ENCODE measurements at places on chromosomes 6 and 20. TPM values are rescaled to one million over a fixed set of nuclear protein-coding genes. Genes with fewer than 3 reads are reported as not detected.
A peak's percentile ranks its signal among the peaks of the same experiment; 100 is the strongest.

DNA sequence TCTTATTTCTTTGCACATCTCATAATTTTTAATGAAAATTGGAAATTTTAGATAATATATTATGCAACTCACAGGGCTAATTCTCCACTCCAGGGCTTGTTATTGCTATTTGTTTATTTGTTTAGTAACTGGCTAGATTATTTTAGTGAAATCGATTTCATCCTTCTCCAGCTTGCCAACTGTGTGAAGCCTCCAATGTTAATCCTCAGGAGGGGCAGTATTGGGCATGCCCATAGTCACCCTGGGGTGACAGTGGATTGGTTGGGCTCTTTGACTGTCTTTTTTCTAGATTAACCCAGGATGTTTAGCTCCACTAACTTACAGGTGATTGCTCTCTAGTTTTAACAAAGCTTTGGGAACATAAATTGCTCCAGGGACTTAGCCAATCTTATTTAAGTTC lies 450.1 kb downstream of the BMP2 start:
- H3K4me3 ChIP-seq, result no peak overlapping the region
- H3K36me3 ChIP-seq, result no peaks in the 10 kb centered on the region
- H3K27ac ChIP-seq, result no peak overlapping the region
- no peaks in the 10 kb centered on the region for H3K4me1 ChIP-seq
- no peak for DNase-seq

Gene DEFB113
- polyA plus RNA-seq, result not detected

DNA sequence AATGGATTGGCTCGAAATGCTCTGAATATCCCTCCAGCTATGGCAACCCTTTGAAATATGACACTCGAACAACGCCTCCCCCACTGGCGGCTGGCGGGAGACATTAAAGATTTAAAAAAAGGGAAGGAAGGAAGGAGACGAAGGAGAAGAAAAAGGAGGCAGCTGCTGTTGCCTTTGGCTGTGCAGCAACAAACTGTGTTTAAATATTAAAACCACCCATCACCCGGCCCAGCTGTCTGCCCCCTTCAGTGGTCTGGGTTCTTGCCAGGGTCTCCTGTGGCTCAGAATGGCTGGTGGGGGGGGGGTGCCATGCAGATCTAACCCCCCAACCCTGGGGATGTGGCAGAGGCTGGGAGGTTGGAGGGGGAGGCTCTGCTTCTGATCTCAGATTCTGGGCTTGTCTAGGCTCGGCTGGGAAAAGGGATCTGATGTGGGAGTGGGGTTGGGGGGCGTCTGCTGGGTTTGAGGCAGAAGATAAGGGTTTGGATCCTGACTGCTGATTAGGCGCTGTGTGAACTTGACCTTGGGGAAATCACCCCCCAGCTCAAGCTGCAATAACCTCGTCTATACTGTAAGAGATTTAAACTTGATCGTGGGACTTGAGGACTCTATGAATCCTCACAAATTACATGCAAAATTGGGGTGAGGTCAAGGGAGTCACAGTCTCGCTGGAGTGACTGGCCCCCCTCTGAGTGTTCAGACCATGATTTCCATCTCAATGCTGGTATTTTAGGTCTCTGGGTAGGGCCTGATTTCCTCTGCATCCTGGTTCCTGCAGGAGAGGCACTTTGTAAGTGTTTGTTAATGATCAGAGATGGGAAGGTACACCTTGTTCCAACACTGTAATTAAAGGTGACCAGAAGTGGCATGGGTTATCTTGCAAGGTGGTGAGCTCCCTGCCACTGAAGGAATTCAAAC lies 40.3 kb upstream of the BLCAP start:
- H3K27ac ChIP-seq, result no peak overlapping the region
- no peaks in the 10 kb centered on the region for H3K4me1 ChIP-seq
- peaks cover 43% of the 10 kb centered on the region for H3K27me3 ChIP-seq
- peak; percentile 12 for DNase-seq
- no peak overlapping the region for H3K4me3 ChIP-seq

Gene XKR7
- not detected for polyA plus RNA-seq

Gene OR2H1
- polyA plus RNA-seq, result not detected

DNA sequence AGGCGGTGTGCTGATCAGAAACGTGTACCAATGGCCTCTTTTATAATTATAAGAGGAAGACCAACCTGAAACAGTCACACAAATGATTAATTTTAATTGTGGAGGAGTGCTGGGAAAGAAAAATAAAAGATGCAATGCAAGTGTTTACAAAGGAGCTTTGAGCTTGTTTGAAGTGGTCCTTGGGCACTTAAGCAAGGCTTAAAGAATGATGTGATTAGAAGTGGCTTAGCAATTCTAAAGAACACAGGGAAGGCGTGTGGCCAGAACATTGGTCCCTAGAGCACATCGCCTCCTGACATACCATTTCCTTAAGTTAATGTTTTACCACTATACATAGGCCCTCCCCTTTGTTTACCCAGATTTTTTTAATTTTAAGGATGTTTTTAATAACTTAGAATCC lies 26.1 kb downstream of the PTPN1 start:
- no peak overlapping the region for H3K4me3 ChIP-seq
- no peaks in the 10 kb centered on the region for H3K27me3 ChIP-seq
- peaks cover 55% of the 10 kb centered on the region for H3K4me1 ChIP-seq
- no peak for DNase-seq

- H3K27me3 ChIP-seq, result no peaks in the 10 kb centered on the region
- no peak for DNase-seq
- H3K36me3 ChIP-seq, result peaks cover 20% of the 10 kb centered on the region
- peak overlapping the region; percentile 95 for H3K4me3 ChIP-seq
Measured at GRCh38 chr6:117601811-117602150, 530 bp downstream of the GOPC start.

DNA sequence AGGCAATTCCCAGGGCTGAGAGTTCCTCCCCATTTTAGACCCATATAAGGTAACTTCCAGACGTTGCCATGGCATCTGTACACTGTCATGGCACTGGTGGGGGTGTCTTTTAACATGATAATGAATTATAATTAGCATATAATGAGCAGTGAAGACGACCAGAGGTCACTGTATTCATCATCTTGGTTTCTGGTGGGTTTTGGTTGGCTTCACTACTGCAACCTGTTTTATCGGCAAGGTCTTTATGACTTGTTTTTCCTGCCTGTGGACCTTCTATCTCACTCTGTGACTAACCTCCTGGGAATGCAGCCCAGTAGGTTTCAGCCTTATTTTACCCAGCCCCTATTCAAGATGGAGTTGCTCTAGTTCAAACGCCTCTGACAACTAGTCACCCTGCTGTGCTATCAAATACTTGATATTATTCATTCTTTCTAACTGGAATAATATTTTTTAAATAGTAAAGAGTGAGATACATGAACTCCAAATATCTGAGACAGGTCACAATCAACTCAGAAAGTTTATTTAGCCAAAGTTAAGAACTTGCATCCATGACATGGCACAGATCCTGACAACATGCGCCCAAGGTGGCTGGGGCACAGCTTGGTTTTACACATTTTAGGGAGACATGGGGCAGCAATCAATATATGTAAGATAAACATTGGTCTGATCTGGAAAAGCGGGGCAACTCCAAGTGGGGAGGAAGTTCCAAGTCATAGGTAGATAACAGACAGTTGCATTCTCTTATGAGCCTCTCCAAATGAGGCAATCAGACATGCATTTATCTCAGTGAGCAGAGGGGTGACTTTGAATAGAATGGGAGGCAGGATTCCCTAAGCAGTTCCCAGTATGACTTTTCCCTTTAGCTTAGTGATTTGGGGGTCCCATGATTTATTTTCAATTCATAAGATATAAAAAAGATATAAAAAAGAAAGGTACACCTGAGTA lies 1.2 kb upstream of the UFL1 start:
- peak; percentile 28 for DNase-seq
- no peaks in the 10 kb centered on the region for H3K27me3 ChIP-seq
- H3K4me3 ChIP-seq, result peak overlapping the region; percentile 97
- peaks cover 23% of the 10 kb centered on the region for H3K4me1 ChIP-seq
- peak overlapping the region; percentile 88 for H3K27ac ChIP-seq
- H3K36me3 ChIP-seq, result peaks cover 8% of the 10 kb centered on the region

- DNase-seq, result peak; percentile 75
- no peak overlapping the region for H3K4me3 ChIP-seq
- no peaks in the 10 kb centered on the region for H3K27me3 ChIP-seq
- H3K27ac ChIP-seq, result peak overlapping the region; percentile 41
- peaks cover 49% of the 10 kb centered on the region for H3K4me1 ChIP-seq
- no peaks in the 10 kb centered on the region for H3K36me3 ChIP-seq
Measured at GRCh38 chr6:35185302-35185681, 28.5 kb upstream of the SCUBE3 start.

Measured in GM23248 (cell line).